Hypothalamus (tissue), 51 donors: ENCODE measurements at places on chromosomes 7 and 10.
A peak's percentile ranks its signal among the peaks of the same experiment; 100 is the strongest.

GRCh38 chr10:114723991-114724715, 66.1 kb upstream of the ABLIM1 start:
- DNase-seq, result no peak

GRCh38 chr10:125217990-125218675, 57.8 kb upstream of the CTBP2 start:
- no peak for DNase-seq

DNA sequence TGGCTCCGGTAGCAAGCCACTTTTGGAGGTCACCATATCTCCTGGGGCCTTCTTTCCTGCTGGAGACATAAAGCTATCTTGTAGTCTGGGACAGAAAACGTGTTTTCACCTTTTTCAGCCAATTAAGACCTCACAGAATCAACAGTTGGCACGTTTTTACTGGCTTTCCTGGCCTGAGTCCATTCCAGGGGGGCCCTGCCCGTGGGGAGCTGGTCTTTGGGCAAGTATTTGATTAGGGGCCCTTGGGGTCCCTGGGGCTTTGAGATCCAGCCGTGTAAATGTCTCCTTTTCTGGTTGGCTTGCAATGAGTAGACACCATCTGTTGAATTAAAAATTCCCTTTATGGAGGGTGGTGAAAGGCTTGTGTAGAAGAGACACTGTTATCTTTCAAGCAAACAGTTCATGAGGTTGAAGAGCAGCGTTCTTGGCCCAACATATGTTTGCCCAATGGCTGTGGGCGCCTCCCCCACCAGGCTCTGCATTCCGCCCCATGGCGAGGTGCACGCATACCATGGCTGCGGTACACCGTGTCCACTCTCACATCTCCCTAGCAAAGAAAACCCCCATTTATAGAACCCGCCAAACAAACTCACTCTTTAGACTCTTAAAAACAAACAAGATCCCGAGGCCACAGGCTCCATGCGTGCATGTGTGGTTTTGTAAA, 593.2 kb downstream of the LRMDA start:
- DNase-seq, result no peak

GRCh38 chr10:31390804-31391203, 71.8 kb downstream of the ZEB1 start:
- DNase-seq, result no peak

DNA sequence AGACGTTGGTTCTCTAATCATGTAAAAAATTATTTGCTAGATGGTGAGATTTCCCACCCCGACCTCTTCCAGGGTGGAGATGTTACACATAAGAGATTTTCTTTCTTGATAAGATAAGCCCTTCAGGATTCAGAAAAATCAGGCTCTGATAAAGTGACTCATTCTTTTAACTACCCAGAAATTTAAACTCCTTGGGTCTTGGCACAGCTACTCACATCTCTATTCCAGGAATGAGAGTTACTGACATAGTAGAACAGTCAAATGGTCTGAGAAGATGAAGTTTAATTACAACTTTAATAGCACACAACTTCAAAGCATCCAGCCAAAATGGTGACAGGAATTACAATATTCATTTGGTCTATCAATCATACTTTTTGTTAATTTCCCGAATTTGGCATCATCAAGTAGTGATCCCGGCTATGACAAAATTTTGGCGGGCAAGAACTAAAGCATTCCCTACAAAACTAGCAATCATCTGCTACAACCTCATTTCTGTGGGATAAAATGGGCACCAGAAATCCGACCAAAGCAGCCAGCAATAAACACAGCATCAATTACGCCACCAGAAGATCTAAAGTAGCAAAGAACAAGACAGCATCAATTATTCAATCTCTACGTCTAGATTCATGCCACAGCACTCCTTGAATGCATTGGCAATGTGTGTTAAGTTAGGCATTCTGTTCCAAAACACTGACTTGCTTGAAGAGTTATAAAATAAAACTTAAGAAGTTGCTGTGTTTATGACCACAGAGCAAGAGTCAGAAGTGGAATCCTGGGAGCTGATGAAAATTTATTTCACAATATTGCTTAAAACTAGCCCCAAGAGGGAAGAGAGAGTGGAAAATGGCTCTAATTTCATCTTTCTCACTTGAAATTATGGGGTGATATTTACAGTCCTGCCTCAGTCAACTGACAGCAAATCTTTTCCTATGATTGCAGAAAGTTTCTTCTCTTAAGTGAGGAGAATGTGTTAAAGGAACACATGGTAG, 565.7 kb upstream of the ANKRD30A start:
- no peak for DNase-seq

DNA sequence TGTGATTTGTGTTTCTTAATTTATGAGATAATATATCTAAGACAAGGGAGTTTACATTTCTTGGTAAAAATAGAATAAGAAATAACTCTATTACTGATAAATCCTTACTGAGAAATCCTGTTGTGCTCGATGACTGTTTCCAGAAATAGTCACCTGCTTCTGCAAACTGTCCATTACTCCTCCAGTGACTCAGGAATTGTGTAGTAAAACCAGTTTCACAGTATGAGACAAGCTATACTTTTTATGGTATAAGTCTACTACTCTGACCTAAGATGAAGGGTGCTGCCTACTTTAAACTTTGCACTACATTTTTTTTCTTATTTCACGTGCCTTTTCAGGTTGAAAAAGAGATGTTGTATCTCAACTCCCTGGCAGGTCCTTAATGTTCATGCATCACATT, 6.8 kb upstream of the ANKRD22 start:
- no peak for DNase-seq

GRCh38 chr7:137871170-137871915, 24.6 kb upstream of the DGKI start:
- DNase-seq, result no peak

DNA sequence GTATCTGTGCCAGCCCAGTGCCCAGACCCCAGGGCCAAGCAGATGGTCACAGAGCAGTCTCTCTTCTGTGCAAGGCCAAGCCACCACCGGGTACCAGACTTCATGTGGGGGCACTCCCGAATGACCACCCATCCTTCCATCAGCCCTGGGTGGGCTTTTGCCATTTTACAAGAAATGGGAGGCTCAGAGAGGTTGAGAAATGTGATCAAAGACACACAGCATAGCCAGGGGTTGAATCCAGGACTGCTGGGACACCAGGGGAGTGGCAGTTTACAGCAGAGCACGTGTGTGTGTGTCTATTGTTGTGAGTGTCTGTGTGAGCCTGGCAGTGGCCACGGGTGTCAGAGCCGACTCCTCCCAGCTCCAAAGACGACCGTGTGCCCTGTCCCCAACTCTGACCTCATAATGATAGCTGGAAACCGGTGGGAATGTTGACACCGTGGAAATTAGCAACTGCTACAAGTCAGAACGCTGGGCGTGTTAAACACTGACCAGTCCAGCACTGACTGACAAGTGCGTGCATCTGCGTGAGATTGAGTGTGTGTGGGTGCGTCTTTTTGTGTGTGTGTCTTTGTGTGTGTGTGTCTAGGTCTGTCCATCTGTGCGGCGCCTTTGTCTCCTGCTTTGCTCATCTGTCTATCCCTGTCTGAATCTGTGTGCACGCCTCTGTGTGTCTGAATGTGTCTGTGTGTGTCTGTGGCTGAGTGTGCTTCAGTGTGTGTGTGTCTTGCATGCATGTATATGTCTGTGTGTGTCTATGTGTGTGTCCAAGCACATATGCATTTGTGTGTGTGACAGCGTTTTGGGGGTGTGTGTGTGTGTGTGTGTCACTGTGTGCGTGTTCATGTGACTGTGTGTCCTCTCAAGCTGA, 17.2 kb upstream of the SLC29A4 start:
- no peak for DNase-seq

DNA sequence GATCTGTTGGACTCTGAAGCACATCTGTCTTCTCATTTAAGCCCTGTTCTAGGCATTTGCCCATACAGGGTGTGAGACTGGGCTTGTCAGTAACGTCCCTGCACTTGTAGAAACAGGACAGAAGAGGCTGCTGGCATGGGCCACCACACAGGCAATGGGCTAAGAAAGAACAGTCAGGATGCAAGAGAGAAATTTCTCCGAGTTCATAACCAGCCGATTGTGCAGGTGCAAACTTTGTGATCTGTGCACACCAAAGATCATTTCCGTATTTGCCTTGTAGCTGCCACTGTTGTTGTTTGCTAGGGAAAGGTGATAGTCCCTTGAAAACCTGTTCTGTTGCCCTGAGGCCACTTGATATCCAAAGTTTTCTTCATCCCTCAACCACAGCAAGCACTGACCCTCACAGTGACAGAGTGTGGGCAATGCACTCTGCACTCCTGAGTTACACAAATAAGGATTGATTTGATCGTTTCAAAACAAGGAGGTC, 20.3 kb downstream of the KLF6 start:
- no peak for DNase-seq

DNA sequence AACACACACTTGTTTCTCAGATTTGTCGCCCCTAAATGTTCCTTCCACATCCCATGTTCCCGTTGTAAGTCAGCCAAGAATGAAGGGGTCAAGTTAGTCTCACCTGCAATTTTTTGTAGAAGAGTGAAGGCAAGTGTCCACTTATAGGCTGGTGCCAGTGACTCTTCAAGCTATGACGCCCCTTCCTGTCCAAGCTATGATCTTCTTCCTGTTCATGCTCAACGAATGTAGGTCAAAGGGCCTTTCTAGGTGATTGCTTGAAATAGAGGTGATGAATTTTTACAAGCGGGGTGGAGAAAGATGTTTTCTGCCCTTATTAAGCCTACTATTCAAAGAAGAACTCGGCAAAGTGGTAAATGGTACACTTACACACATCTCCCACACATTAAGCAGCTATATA, 41.0 kb downstream of the CDK1 start:
- DNase-seq, result no peak

- DNase-seq, result no peak
These were observed 42.1 kb upstream of the IKZF1 start for GRCh38 chr7:50262446-50262845.

DNA sequence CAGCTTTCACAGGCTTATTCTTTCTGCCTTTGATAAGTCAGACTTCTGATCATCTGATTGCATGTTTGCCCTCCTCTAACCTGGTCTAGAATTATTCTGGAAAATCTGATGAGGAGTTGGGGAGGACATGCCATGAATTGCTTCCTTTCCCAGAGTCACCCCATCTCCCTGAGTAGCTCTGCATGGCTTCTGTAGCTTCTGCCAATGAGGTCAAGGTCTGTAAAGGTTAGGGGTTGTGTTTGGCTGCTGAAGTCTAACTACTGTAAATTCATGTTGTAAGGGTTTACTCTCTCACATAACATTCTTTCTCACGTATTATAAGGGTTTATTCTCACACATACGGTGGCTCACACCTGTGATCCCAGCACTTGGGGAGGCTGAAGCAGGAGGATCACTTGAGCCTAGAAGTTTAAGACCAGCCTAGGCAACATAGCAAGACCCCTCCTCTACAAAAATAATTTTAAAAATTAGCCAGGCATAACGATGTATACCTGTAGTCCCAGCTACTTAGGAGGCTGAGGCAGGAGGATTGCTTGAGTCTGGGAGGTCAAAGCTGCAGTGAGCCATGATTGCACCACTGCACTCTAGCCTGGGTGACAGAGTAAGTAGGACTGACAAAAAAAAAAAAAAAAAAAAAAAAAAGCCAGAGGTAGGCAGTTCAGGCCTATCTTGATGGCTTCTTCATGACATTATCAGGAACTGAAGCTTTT, 10.7 kb downstream of the GSTO2 start:
- no peak for DNase-seq

- DNase-seq, result no peak
These were observed 9.3 kb downstream of the ATG9B start for GRCh38 chr7:151014950-151015349.

DNA sequence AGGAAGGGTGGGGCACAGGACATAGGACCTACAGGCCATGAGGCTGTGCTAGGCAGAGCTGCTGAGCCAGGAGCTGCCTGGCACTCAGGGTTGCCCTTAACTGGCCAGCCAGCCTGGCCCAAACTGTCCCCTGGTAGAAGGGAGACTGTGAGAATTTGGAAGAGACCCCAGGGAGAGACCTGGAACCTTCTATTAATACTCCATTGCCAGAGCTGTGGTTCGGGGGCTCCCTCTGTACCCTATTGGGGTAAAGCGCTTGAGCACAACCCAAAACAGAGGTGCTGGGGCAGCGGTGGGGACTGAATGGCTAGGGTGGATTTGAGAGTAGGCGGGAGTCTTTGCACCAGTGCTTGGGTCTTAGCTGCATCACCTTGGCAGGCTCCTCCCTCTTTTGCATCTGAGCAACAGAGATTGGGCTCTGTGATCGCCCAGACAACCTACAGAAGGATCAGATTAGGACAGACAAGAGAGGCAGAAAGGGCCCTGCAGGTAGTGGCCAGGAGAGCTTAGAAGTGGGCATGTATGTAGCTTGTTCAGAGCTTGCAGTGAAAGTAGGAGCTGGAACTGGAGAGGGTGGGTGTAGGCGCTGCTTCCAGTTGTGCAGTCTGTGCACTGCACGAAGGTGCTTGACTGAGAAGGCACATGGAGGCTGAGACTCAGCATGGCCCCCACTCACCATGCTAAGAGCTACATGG, 53.3 kb downstream of the ADCYAP1R1 start:
- DNase-seq, result no peak

- no peak for DNase-seq
These were observed 208.5 kb downstream of the PTEN start for GRCh38 chr10:88071879-88072278.

DNA sequence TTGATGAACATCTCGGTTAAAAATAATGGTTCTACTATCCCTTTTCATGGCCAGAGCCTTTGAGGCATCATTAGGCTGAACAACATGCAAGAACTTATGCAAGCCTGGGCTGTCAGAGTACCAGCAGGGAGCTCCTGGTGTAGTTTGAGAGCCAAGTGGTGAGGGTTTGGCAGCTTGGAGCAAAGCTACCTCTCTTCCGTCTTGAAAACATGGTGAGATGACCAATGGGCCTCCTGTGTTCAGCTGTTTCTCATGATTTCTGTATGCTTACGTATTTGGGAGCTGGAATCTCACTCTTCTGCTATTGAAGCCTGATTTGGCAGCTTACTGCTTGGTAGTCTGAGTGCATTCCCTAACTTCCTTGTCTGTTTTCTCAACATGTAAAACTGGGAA, 150.4 kb downstream of the CXCL12 start:
- DNase-seq, result no peak

- DNase-seq, result peak; percentile 58
These were observed 333.9 kb downstream of the AUTS2 start for GRCh38 chr7:69932034-69932628.

GRCh38 chr7:1619152-1620079, 49.6 kb upstream of the PSMG3 start:
- DNase-seq, result no peak

GRCh38 chr10:18158773-18159265, 18.6 kb downstream of the CACNB2 start:
- no peak for DNase-seq

DNA sequence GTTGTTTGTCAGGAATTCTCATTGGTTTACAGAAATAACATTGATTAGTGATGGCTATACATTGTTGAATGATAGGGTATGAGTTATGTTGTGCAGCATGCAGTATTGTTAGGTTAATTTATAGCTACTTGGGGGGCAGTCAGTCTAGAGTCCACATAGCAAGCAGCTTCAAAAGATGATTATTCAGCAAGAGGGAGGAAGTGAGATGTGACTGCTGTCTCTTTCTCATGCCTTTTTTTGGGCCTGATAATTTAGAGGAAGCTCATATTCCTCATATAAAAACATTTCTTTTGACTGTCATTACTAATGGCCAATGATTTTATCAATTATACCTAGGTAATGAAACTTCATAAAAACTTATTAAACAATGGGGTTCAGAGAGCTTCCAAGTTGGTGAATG, 3.4 kb upstream of the TBRG4 start:
- DNase-seq, result no peak
